Liver (tissue), 10 donors: ENCODE measurements at places on chromosomes 11 and 22.

DNA sequence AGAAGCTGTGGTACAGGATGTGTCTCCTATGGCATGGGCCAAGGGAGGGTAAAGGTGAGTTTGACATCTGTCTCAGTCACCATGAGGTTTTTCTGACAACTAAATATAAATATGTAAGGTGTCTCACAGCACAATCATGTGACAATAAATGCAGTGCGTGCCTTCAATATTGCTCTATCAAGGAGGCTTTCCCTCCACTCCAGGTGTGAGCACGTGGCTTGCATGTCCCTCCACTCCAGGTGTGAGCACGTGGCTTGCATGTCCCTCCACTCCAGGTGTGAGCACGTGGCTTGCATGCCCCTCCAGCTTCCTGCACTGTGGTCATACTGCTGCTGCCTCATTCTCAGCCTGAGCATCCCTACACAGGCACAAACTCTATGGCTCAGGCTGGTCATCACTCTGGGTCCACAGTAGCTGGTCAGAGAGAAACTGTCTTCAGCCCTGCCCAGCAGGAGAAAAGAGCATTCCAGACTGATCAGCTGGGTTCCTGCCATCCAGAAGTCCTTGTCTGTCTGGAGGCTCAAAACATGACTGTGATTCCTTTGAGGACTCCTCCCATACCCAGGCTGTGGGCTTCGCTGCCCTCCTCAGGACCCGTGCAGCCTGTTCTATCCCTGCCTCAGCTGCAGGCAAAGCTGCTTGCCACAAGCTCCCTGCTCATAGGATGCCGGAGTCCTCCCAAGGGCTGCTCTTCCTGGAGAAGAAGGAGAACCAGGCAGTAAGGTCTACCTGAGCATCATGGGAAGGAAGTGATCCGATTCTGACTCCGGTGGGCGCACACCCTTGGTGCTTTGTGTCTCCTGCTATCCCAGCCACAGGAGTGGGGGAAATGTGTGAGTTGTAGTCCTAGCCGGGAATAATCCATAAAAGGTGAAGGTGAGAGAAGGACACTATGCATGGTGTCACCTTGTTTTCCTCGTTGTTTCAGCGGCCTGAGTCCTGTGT, 33.4 kb upstream of the VPREB1 start:
- no peak for DNase-seq

DNA sequence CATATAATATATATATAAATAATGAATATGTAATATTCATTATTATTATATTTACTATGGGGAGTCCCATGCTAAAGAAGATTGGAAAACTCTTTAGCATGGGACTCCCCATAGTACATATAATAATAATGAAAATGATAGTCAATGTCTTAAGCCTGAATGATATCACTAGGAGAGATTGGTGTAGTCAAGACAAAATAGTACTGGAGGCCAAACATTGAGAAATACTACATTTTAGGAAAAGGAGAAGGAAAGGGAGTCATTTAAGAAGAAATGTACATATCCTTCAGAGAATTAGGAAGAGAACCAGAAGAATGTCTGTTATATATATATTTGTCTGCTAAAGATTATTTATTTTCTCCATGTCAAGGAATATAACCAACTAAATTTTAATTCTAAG, 5.0 kb upstream of the VWA5A start:
- no peak for DNase-seq

- no peak for DNase-seq
Observed at GRCh38 chr11:116500947-116501602, 271.7 kb downstream of the BUD13 start.

DNA sequence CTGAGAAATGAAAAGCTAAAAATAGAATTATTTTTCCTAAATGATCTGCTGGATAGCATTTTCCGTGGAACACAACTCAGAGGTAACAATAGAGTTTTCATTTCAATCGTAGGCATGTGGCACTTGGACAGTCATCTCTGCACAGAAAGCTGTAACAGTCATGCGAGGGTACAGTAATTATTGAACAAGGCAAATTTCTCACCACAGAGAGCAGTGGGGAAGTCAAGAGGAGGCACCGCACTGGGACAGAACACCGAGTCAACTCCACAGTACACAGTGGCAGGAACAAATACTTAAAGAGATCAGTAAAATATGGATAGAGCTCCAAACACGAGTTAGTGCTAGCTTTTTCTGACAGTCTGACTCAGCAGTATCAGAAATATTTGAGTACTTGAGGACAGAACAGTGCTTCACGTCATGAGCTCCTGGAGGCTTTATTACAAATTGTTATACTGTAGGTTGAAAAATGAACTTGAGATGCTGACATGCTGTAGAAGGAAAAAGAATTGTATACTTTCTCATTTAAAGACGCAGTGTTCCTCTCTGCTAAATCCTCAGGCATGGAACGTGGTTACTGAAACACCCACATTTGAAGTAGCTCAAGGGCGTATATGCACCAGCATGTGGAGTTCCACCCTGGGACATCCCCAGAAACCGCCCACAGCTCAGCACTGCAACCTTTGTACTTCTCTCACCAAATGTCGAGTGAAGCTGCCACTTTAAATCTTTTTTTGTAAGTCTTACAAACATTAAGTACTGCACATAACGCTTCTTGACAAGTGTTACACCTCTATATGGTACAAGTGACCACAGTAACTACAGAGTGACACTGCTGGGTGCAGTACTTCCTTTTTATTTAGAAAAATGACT, 27.4 kb upstream of the YPEL1 start:
- DNase-seq = no peak

GRCh38 chr11:62010935-62011528, 43.6 kb upstream of the FTH1 start:
- no peak for DNase-seq

- DNase-seq = no peak
Observed at GRCh38 chr11:58057481-58057880, 26.7 kb downstream of the OR6Q1 start.

GRCh38 chr11:101618709-101619108, 34.9 kb upstream of the TRPC6 start:
- DNase-seq = no peak

- DNase-seq = no peak
Observed at GRCh38 chr11:71188073-71188472, 64.3 kb downstream of the SHANK2 start.

DNA sequence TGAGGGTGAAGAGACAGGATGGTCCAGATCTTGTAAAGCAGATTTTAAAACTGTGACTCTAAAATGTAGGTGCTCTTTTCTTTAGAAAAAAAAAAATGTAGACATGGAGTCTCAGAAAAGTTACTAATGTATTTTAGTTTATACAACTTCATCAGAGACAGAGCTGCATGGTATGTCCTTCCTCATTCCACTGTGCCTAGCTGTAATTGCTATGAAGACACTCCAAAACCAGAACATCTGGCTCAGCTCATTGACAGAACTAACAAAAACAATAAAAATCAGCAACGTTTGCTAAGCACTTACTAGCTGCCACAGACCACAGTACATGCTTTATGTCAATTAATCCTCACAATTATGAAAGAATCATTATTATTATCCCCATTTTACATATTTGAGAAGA, 160.7 kb downstream of the BARX2 start:
- DNase-seq = no peak

DNA sequence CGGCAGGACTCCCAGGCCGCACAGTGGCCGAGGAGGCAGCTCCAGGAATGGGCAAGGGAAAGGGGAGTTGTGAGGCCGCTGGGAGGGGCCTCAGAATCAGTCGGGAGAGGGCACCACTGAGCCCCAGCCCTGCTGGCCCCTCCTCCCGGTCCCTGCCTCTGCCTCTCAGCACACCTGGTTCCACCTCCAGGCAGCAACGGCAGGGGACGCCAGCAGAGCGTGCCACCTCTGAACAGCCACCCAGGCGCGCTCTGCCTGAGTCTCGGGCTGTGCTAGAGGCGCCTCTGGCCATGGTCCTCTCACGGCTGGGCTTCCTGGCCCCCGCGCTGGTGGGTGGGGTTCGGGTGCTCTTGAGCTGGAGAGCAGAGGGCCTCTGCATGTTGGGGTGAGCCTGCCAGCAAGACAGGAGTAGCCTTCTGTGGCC, 33.0 kb downstream of the MOB2 start:
- DNase-seq = no peak

- DNase-seq = no peak
Observed at GRCh38 chr22:50177537-50178470, 7.3 kb downstream of the PANX2 start.

- no peak for DNase-seq
Observed at GRCh38 chr11:86453290-86454030, 78.8 kb downstream of the CCDC81 start.

- no peak for DNase-seq
Observed at GRCh38 chr11:116636341-116636929, 136.4 kb downstream of the BUD13 start.

GRCh38 chr11:115182282-115182955, 321.8 kb downstream of the CADM1 start:
- DNase-seq = no peak

- DNase-seq = no peak
Observed at GRCh38 chr22:29484642-29485041, 4.6 kb downstream of the NEFH start.

DNA sequence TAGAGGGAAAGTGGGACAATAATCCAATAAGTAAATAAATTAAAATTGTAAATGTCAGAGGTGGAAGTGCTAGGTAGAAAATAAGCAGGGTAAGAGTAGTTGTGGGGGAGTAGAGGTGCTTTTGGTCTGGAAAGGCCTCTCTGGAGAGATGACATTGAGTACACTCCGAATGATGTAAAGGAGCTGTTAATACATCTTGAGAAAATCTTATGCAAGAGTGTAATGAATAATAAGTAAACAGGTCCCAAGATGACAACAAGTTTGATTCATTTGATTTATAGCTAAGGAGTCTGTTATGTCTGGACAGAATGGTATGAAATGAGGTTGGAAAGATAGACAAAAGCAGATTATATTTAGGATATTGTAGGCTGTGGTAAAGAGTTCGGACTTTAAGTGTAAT, 87.5 kb downstream of the TMEM135 start:
- DNase-seq = no peak

- peak; percentile 47 for DNase-seq
Observed at GRCh38 chr22:40651563-40652501, 15.3 kb upstream of the MRTFA start.

DNA sequence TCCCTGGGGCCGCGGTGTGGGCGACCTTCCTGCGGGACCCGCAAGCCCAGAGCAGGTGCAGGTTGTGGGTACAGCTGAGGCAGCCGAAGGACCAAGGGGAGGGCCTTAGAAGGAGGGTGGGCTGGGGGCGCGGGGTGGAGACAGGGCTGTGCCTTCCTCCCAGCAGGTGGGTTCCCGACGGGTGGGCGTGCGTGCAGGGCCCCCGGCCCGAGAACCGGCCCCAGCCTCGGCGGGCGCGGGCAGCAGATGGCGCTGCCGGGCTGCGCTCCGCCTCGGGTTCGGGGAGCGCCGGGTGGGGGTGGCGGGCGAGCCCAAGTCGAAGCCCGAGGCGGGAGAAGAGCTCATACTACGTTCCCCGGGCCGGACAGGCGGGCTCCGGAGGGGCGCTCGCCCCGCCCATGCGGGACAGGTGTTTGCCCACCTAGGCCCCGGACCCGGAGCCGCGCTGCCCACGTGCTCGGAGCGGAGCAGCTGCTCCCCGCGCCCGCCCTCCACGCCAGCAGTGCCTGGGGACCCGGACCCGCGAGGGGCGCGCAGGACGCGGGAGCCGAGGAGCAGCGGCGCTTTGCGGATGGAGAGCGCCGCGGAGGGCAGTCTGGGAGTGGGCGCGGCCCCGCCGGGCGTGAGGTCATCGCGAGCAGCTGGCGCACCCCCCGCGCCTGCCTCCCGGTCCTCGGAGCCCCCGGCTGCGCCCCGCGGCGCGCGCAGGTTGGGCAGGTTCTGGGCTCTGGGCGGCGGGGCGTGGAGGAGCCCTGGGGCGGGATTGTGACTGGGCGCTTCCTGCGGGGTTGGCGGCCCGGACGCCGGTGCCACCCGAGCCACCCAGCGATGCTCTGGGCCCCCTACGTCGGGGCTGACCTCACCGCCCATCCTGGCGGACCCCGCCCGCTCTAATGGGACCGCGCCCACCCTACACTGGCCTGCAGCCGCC, 25.3 kb downstream of the DUSP8 start:
- no peak for DNase-seq

- no peak for DNase-seq
Observed at GRCh38 chr11:92964471-92964870, 5.0 kb upstream of the MTNR1B start.

DNA sequence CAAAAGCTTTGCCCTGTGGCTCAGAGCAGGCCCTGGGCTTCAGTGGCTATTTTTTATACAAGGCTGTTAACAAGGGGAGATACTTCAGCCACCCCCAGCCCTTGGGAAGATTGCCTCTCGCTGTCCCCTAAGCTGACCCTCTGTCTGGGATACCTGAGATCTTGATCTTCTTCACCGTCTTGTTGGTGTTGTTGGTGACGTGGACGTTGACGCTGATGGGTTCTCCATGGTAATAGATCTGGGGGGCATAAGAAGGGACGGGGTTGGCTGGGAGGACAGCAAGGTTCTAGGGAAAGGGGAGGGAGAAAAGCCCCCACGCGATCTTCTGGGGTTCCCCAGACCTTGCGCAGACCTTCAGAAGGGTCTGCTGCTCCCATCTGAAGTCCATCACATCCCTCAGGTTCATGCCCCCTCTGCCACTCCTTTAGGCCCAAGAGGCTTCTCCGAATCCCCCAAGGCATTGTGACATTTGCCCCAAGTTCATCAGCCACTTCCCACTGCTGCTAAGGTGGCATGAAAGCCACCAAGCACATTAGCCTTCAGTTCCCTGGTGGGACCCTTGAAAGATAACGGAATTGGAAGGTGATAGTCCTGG, 36.7 kb downstream of the TPBGL start:
- peak; percentile 28 for DNase-seq

DNA sequence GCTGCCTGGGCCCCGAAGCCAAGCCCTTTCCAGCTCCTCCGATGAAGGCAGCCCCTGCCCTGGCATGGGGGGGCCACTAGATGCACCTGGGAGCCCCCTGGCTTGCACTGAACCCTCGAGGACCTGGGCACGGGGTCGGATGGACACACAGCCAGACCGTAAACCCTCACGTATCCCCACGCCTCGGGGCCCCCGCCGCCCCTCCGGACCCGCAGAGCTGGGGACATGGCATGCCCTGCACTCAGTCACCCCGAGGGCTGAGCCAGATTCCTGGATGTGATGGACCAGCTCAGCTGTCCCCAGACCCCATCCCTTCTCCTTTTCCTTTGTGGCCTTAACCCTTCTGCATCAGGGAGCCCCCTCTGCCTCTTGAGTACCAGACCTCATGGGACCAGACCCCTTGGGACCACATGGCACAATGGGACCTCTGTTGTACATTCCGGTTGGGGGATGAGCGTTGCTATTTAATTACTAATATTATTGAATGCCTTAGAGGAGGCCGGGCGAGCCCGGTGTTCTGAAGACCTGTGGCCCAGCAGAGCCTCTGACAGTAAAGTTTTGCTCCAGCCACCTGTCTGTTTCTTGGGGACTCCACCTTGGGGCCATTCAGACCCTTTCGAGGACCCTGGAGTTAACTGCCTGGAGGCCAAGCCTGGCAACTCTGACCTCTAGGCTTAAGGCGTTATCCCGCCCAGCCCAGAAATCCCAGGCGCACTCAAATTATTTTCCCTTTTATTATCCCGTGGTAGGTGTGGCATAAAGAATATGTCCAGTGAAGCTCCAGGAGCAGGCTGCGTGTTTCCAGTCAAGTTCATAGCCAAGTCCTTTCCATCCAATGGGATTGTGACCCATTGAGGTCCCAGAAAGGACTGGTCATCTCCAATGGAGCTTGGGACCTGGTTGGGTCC, 3.0 kb downstream of the RASL10A start:
- DNase-seq = no peak
